ENCODE measurements at places on chromosomes 6 and 20.

DNA sequence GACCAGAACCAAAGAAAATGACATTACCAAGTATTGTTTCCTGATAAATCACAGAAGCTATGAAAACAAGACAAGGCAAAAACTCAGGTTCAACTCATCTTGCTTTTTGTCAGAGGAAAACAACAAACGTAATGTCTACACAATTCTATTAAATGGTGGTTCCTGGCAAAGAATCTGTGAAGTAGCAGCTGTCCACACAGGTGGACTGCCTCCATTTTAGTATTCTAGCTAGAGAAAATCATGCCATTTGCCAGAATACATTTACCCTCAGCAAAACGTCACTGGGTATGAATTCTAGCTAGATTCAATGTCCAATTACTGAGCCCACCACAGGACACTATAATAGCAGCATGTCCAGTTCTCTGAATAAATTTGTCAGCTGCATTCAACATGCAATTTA lies 125.4 kb downstream of the ADGRB3 start:
- DNase-seq: no peak

DNA sequence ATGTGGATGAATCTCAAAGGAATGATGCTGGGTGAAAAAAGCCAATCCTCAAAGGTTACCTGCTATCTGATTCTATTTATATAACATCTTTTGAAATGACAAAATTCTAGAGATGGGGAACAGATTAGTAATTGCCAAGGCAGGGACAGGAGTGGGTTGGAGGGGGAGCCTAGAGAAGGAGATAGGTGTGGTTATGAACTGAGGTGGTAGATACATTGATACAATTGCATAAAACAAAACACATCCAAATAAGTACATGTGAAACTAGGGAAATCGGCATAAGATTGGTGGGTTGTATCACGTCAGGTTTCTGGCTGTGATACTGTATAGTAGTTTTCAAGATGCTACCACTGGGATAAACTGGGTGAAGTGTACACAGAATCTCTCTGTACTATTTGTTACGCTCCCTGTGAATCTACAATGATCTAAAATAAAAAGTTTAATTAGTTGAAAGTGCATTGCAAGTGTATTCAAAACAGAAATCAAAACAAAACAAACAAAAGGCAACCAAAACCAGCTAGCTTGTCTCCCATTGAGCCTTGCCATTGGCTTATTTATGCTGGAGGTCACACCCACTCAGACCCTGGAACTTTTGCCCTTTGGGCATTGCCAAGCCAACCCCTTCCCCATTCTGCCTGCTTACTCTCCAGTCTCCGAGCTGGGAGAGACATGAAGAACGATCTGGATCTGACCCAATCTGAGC lies 27.8 kb downstream of the PPP1R16B start:
- DNase-seq: no peak

DNA sequence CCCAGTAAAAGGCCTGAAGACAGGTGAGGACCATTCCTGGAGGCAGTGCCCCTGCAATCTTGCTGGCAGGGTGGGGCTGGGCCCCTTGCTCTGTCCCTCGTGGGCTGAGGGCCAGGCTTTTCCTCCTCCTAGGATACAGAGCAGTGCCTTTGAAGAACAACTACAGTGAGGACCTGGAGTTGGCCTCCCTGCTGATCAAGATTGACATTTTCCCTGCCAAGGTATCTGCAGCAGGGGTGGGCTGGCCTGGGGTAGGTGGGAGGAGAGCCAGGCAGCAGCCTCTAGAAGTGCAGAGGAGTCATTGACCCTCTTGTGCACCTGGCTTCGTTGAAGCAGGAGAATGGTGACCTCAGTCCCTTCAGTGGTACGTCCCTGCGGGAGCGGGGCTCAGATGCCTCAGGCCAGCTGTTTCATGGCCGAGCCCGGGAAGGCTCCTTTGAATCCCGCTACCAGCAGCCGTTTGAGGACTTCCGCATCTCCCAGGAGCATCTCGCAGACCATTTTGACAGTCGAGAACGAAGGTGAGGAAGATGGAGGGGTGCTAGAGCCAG lies 36.5 kb downstream of the PLCG1 start:
- DNase-seq: no peak

- no peak for DNase-seq
These were observed 12.9 kb upstream of the SRPK1 start for GRCh38 chr6:35933844-35934243.

DNA sequence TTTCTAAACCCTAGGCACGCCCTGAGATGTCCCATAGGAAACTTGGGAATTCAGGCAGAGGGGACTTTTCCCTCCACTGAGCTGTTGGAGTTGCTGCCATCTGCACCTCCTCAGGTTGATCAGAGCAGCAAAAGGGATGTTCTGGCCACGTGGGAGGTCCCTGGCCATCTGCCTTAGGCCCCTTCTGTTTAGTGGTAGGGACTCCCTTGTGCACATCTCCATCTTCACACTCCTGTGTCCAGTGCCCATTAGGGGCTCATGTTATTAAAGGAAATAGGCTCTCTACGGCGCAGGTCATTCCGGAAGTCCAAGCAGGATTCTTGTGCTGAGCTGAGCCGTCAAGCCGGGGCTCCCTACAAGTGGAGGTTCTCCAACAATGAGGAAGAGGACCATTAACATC lies 237.8 kb upstream of the RIN2 start:
- no peak for DNase-seq

DNA sequence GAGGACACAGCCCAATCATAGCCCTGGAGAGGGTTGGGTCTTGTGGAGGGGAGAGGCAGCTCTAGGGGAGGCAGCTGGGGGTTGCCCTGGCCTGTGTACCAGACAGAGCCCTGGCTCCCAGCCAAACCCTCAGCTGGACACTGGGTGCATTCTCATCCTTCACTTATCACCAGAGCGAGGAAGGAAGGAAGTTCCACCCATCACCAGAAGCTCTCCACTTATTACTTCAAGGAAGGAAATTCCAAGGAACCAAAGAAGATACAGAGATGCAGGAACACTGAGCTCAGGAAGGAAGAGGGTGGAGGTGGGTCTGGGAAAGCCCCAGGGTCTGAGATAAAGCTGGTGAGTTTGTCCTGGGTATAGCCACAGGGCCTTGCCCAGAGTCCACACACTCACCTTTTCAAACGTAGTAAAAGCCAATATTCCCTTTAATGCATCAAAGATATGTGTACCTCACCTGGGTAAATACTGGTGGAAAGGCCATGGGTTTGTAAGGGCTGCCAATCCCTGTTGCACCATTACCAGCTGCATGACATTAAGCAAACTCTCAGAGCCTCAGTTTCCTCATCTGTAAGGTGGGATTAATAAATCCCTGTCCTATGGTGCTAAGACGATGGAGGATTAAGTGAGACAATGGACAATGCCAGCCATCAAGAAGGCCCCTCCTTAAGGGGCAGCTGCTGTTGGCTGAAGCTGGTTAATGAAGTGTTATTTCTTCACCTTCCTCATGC lies 109.7 kb upstream of the NAA20 start:
- peak; percentile 64 for DNase-seq

GRCh38 chr6:44057931-44058616 lies 69.2 kb downstream of the MRPL14 start:
- no peak for DNase-seq

GRCh38 chr20:59948828-59949720 lies 8.9 kb downstream of the FAM217B start:
- DNase-seq: peak; percentile 66

- DNase-seq: no peak
These were observed 177.8 kb downstream of the EDN1 start for GRCh38 chr6:12467706-12468670.

DNA sequence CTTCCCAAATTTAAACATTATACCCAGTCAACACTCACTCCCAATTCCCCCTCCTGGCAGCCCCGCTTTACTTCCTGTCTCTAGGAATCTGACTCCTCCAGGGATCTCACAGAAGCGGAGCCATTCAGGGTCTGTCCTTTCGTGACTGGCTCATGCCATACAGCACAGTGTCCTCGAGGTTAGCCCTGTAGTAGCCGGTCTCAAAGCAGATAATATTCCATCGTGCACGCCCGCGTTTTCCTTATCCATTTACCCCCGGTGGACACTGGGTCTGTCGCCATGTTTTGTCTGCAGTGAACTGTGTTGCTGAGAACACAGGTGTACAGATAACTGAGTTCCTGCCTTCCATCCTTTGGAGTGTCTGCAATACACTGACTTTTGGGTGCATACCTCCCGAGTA lies 95.3 kb downstream of the TTLL2 start:
- DNase-seq: no peak

DNA sequence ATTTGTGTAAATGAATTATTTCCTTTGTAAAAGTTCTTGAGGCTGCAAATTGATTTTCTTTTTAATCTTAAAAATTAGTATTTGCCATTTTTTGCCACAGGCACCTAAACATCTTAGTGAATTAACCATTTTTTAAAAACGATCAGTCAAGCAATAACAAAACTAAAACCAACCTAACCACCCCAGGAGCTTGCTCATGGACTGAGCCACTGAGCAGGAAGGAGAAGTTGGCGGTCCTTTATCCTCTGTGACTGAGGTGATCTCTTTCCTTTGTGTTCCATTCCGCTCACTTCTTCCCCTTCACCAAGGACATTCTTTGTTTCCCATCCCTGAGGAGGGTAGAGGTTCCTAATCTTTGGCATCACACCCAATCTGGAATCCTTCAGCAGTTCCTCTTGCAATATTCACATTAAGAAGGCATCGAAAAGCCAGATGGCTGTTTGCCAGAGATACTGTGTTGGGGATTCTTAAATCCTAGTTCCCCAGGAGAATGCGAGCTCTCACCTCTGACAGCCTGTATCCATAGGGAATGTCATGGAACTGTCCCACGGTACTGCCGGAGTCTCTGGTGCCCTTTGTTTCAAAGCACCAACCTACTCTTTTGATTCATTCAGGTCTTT lies 30.5 kb downstream of the RPRD1B start:
- DNase-seq: no peak

GRCh38 chr6:145863988-145864616 lies 49.5 kb upstream of the FBXO30 start:
- peak; percentile 33 for DNase-seq

GRCh38 chr6:5996714-5997419 lies 9.9 kb downstream of the NRN1 start:
- no peak for DNase-seq

- DNase-seq: no peak
These were observed 64.5 kb upstream of the TNFAIP3 start for GRCh38 chr6:137802408-137803182.

DNA sequence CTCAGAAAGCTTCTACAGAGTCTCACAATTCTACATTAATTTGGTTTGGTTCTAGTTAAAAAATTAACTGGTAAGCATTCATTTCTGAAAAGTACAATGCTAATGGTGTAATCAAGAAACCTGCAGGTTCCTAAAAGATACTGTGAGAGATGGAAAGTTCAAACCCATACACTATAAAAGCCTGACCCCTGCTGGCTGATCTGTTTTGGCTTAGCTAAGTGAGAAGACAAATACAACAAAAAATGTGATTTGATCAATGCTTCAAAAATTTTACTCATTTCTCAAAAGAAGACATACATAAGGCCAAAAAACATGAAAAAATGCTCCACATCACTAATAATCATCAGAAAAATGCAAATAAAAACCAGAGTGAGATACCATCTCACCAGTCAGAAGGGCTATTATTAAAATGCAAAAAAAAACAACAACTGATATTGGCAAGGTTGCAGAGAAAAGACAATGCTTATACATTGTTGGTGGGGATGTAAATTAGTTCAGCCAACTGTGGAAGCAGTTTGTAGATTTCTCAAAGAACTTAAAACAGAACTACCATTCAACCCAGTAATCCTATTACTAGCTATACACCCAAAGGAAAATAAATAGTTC lies 102.8 kb downstream of the MOXD1 start:
- peak; percentile 63 for DNase-seq

DNA sequence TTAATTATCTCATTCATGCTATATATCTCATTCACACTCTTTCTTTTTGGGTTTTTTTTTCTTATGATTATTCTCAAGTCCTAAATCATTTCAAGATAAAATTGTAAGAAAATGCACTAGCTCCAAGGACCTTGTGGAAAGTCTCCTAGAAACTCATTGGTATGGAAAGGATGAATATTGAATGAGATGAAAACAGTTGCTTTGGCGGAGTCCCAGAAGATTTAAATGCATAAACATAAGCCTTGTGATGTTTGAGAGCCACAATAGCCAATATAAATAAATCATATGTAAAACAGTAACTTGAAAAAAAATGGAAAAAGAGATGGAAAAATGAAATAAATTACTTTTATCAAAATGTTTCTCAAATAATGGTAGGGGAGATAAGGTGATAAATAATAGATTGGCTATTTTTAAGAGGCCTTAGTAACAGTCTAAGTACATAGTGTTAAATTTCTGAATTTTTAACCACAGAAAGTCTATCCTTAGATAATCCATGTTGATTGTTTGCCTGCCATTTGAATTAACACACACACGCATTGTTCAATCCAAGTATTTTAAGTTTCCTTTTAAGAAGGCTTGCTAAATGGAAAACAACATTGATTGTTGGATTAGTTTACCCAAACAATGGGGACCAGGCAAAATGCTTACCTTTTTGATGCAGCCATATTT lies 81.1 kb upstream of the CD2AP start:
- DNase-seq: no peak

All from inflammatory macrophage treated with lipopolysaccharide for 1 hour (primary cell).